ENCODE measurements at places on chromosomes 2 and 18.

GRCh38 chr2:118097657-118098056, 9.4 kb downstream of the INSIG2 start:
- DNase-seq, result no peak

- DNase-seq, result no peak
Observed at GRCh38 chr2:204657024-204657423, 111.7 kb downstream of the PARD3B start.

DNA sequence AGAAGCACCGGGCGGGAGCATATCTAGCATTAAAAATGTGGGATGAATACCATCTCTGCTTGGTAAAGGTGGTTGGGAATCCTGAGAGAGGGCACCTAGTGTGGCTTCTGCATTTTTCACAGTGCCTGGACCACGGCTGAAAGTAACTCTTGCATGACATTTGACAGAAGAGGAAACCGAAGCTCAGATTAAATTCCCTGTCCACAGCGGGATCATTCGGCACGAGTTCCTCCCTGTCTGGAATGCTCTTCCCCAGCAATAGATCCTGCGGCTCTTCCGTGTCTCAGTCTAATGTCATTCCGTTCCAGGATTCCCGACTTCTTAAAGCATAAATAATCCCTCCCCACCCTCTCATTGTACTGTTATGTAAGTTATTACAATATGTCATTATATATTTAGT, 905 bp upstream of the RPS7 start:
- no peak for DNase-seq

- DNase-seq, result no peak
Observed at GRCh38 chr2:100451734-100452133, 18.5 kb upstream of the NMS start.

DNA sequence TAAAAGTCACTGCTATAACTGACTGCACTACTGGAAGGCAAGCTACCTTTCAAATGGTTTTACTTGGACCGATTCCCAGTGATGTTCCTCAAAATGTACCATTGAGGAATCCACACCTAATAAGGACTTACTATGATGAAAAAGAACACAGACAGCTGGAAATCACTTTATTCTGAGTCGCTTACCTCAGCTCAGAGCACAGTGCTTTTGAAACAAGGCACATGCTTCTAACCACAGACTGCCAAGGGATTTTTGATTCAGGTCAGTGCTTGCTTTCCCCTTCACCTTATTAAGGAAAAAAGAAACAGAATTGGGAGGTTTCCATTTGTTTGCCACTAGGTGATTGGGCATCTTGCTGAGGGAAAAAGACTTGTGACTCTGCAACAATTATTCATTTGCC, 707.5 kb upstream of the FSHR start:
- DNase-seq, result no peak

Measured in NCI-H187 treated with DMSO at 0.1 percent for 48 hours (cell line).